ENCODE measurements at places on chromosomes 2 and 18.

DNA sequence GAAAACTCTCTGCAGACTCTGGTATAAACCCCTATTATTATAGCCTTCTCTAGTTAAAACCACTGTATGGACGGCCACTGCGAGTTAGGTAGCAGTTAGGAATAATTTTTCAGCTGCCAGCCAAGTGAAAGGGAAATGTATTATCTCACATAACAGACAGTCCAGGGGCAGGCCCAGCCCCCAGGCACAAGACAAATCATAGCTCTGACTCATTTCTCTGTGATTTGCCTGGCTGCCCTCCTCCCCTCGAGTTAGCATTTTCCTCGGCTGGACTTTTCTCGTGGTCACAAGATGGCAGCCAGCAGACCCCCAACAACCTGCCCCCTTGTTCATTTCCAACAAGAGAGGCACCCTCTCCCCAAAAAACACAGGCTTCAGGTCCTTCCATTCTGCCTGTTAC, 10.5 kb downstream of the VIT start:
- no peak for DNase-seq

- no peak for DNase-seq
Measured at GRCh38 chr2:6027066-6027465, 334.9 kb downstream of the SOX11 start.

DNA sequence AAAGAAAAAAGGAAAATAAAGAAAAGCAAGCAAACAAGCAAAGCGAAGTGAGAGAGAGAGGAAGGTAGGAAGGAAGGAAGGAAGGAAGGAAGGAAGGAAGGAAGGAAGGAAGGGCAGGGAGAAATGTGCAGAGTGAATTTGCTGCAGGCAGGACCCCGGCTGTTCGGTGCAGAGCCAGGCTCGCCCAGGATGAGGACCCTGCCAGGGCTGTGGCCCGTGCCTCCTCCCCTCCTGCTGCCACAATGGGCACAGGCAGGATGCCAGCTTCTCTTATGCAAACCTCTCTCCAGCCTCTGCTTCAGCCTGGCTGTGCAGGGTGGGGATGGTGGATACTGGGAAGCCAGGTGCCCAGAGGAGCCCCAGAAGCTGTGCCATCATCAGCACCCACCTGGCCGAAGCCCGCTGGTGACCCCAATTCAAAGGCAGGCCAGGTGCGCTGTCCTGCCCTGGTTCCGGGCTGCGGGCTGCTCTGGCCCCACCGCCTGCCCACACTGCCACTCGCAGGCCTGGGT, 3.2 kb downstream of the GPR17 start:
- DNase-seq: no peak

DNA sequence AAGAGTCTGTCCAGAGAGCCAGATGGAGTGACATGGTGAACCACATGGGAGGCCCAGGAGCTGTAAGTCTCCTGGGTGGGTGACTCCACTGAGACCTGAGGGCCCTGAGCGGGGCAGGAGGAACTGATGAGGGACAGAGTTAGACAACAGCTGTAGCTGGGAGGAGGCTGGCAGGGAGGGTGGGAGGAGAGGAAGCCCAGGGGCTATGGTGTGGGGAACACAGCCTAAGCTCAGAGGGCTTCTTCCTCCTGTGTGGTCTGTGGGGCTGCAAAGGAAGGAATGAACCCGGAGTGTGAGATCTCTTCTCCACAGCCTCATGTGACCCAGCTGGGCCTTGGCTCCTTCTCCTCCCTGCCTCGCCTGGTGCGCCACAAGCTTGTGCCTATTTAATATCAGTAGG, 395.6 kb upstream of the HS6ST1 start:
- no peak for DNase-seq

DNA sequence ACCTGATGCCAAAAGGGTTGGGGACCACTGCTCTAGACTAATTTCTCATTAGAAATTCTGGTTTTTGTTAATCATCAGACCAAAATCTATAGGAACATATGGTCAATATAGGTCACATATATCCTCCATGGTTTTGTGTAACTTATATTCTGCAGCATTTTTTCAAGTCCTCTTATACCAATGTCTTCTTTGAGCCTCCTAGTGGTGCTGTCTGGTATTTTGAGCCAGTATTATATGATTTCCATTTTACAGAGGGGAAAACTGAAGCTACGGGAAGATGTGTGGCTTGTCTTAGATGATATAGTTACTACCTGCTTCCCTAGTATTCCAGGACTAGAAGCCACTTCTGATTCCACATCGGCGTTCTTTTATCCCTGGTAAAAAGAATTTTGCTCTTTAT, 13.8 kb downstream of the MAPK4 start:
- no peak for DNase-seq

DNA sequence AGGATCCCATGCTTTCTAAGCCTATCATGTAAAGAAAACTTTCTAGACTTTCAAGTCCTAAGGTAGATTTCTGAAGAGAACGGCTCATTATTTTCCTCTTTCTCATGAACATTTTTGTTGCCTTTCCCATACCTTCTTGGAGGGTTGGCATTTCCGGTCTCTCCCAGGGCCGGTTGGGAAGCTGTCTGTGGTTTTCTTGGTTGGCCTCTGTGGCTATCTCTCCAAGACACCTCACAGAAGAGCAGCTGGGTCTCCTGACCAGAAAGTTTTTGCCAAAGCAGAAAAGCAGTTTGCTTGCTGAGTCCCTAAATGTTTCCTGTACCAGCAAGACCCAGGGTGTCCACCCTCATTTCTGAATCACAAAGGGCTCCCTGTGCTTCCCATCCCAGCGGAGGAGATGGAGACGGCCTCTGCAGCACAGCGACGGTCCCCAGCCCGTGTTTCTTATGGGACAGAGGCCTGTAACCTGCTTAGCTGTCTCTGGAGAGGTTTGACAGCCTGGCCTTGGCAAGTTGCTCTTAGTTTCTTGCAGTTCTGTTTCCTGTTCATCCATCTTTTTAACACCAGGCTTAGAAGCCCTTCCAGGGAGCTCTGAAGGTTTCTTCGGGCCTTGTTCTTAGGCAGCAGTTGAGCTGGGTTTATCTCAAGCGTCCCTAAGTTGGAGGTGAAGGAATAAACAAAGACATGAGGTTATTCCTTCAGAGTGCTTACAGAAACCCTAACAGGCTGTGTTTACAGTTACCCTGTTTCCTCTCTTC, 39.8 kb downstream of the GREB1 start:
- no peak for DNase-seq

DNA sequence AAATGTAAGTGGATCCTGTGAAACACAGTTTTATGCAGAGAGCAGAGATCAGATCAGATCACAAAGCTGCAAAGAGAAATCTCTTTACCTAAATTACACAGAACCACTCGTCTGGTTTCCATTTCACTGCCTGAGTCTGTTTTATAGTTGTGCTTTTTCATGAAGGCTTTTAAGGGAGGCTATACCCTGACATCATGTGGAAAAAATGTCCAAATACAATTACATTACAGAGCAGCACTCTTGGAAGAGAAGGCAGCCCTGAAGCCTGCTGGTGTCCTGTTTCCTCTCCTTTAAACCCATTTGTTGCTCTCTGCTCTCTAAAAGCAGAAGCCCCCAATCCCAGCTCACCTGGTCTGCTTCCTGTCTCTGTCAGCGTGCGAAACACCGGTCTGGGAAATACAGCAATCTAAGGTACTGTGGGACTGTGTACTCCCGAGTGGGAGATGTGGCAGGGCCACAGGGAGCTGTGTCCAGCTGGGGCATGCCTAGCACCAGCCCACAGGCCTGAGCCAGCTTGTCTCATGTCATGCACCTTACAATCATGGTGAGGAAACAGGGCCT, 24.8 kb upstream of the ZFP36L2 start:
- no peak for DNase-seq

- DNase-seq: no peak
Measured at GRCh38 chr18:76715012-76715610, 107.2 kb upstream of the ZNF236 start.

DNA sequence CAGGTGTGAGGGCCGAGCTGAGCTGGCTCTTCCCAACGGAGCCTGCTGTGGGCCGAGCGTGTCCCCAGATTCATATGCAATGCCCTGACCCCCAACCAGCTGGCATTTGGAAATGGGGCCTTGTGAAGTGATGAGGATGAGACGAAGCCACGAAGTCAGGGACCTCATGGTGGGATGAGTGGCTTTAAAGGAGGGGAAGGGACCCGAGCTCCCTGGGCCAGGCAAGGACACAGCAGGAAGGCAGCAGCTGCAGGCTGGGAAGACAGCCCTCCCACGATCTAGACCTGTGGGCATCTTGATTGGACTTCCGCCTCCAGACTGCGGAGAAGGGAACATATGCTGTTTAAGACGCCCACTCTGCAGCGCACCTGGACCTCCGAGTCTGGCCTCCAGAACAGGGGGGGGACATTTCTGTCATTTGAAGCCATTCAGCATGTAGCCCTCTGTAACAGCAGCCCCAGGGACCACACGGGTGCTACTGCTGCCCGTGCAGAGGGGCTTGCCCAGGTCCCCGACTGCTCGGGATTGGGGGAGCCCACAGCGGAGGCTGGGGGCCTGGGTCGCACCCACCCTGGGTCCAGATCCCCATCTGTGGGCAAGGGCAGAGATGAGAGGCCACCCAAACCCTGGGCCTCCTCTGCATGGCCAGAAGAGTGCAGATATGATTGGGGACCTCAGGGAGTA, 27.2 kb downstream of the KIF1A start:
- DNase-seq: no peak

DNA sequence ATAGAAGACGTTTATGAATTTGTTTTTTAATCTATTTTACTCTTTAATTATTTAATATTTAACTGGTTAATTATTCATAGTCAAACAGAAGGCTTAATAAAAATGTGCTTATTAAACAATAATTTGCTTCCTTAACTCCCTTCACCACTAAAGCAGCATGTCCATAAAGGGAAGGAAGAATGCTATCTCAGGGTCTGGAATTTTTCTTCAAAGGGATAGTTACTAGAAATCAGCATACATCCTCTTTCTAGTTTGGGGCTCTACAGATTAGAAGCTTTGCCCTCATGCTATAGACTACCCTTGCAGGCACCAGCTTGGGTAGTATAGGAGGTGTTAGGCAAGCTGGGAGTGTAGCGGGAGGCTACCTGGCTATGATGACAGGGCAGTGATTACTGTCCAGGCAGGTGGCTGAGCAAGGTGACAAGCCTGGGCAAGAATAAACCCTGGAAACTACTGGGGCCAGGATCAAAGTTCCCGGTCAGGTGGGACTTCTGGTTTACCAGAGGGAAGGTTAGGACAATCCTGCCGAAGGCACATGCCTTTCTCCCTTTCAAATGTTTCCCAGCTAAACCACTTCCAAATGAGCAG, 276.0 kb upstream of the REV1 start:
- no peak for DNase-seq

All from C1 segment of cervical spinal cord (tissue), 14 donors.